Activated CD4-positive, alpha-beta T cell treated with anti-CD3 and anti-CD28 coated beads for 1 hour (primary cell): ENCODE measurements at places on chromosomes 7 and 10.

GRCh38 chr7:142168746-142169145 is 57.2 kb downstream of the MGAM2 start:
- no peak for DNase-seq

- no peak for DNase-seq
Measured at GRCh38 chr7:27143950-27144780, 684 bp upstream of the HOXA5 start.

- no peak for DNase-seq
Measured at GRCh38 chr10:12934777-12935176, 66.7 kb downstream of the CCDC3 start.

DNA sequence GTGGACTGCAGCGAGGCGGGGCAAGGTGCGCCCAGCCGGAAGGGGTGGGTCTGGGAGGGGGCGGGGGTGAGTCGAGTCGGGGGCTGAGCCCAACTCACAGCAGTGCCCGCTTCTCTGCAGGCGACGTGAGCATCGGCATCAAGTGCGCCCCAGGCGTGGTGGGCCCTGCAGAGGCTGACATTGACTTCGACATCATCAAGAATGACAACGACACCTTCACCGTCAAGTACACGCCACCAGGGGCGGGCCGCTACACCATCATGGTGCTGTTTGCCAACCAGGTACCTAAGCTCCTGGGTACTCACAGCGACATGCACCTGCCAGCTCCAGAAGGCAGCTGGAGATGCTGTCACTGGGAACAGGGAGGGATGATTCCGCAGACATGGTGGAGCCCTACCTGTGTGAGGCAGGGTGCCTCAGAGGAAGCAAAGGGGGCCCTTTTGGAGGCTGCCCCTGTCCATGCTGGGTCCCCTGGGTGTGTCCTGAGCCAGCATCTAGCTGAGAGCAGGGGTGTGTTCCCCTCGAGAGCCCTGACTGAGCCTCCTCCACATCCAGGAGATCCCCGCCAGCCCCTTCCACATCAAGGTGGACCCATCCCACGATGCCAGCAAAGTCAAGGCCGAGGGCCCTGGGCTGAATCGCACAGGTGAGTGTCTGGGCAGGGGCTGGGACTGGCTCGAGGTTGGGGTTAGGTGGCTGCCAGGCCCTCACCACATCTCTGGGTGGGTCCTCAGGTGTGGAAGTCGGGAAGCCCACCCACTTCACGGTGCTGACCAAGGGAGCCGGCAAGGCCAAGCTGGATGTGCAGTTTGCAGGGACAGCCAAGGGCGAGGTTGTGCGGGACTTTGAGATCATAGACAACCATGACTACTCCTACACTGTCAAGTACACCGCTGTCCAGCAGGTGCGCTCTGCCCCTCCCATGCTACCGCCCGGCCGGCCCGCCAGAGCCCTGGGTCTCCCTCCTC is 12.8 kb downstream of the FLNC start:
- no peak for DNase-seq

DNA sequence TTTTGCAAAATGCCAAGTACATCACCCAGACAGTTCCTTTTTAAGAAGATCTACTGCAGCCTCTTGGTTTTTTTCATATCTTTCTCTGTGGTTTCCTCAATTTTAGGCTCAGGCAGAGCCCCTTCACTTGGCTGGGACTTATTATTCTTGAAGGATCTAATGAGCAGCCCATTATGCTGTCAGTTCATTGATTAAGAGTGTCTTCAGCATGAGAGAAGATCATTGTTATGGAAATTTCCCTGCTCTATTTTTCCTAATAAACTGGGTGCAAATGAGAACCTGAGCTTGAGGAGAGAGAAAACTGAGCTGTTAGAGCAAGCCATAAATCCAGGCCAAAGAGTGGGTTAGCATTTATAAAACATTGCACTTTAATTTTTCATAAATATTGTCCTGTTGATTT is 146.5 kb downstream of the SEC23IP start:
- no peak for DNase-seq

GRCh38 chr10:86607674-86608073 is 46.7 kb upstream of the OPN4 start:
- DNase-seq, result no peak

DNA sequence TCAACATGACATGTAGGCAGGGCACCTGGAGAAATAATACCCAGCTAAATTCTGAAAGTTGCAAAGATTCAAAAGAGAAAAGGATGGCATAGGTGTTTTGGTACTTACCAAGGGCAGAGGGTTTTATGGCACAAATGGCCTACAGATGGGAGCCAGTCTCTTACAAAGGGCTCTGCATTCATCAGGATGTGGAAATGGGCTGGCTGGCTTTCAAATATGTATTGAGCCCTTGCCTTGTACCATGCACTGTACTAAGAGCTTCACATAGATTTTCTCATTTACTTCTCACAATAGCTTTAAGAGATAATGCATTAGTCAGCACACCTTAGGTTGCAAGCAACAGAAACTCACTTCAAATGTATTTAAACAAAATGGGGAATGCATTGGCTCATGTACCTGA is 327.1 kb downstream of the BICC1 start:
- DNase-seq, result no peak

DNA sequence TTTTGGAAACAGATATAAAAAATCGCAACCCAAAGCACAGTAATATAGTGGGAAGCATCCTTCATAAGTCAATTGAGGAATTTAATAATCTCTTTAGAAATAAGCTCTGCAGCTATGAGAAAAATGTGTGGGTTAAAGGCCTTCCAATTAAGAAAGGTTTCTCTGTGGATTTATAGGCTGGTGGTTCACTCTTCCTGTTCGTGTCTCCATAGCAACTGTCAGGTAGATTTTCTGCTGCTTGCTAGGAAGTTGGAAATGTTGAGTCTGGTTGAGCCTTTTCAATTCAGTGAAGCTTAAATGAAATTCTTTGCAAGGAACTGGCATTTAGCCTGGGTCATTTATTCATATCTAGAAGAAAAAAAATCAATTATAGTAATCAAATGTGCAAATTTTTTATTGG is 652.8 kb upstream of the CELF2 start:
- DNase-seq, result no peak

DNA sequence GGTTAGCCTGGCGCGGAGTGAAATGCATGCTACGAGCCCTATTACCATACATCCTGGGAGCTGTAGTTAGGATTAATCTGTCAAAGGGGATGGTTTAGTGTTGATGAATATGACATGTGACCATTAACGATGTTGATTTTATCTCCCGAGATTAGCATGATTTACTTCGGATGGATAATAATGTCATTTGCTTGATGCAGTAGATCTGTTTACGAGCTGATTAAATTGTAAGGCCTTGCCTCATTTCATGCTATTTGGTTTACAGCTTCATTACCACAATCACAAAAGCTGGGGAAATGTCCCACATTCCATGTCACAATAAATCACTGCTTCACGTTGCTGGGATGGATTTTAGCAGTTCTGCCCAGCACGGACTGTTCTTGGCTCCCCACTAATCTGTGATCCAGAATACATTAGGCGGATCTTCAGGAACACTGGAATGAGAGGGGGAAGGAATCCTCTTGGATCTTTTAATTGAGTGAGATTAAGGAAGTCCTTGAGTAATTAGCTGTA is 22.3 kb downstream of the ZNF503 start:
- no peak for DNase-seq

DNA sequence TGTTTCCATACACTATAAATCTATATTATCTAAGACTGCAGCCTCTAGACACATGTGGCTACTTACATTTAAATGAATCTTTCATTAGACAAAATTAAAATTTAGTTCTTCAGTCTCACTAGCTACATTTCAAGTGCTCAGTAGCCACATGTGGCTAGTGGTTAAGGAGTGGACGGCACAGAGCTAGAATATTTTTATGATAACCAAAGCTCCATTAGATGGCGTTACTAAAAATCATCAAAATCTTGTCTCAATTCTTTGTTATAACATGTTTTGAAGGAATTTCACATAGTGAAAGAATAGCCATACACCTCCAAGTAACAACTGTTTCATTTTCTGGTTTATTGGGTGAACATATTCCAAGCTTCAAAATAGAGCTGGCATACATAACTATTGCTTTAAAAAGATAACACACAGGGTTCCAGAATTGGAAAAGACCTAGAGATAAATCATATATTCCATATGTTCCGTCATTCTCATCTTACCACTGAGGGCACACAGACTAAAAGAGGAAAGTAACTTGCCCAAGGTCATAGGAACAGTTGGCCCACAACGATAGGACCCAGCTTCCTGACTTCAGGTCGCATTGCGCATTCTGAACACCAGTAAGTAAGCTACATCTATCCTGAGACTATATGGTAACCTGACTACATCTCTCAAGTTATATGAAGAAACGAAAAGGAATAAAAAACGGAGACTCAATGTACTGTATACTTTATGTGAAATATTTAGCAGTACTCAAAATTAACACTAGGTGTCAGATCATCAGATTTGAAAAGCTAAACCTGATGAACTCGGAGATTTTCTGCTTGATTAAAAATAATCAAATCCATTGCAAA is 66.6 kb downstream of the CAV1 start:
- DNase-seq, result no peak
